ENCODE measurements at places on chromosomes 6 and 20.
A peak's percentile ranks its signal among the peaks of the same experiment; 100 is the strongest.

- DNase-seq = peak; percentile 67
Measured at GRCh38 chr20:48378976-48379675, 448.7 kb downstream of the PREX1 start.

DNA sequence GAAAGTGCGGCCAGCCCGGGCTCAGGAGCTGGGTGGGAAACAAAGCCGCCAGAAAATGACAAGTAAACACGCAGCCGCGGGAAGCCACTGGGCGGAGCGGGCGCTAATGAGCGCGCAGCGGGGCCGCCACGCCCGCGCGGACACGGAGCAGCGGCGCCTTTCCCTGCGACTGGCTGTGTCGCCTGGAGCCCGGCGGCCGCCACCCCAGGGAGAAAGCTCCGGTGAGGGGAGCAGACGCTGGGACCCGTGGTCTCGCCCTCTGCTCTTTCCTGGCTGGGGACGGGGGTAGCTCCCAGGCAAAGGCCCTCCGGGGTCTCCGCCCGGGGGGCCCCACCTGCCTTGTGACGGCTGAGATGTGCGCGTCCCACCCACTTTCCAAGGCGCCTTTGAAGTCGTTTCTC is 54.9 kb downstream of the PRR18 start:
- no peak for DNase-seq

GRCh38 chr20:39600871-39601270 is 638.7 kb downstream of the DHX35 start:
- DNase-seq = no peak

- DNase-seq = peak; percentile 75
Measured at GRCh38 chr20:38883081-38883980, 42.9 kb upstream of the FAM83D start.

- DNase-seq = peak; percentile 48
Measured at GRCh38 chr6:121430514-121431460, 4.7 kb upstream of the GJA1 start.

All from Caki2 (cell line).